ELR (cell line): ENCODE measurements at places on chromosomes 13 and 19.

GRCh38 chr19:5609881-5610448, 12.6 kb downstream of the SAFB2 start:
- no peak for DNase-seq

GRCh38 chr19:7492558-7492957, 3.7 kb upstream of the PEX11G start:
- no peak for DNase-seq

- DNase-seq, result peak; percentile 99
Observed at GRCh38 chr19:19591133-19591825, 27.2 kb downstream of the PBX4 start.

GRCh38 chr19:39194832-39195542, 1.8 kb upstream of the NCCRP1 start:
- no peak for DNase-seq

DNA sequence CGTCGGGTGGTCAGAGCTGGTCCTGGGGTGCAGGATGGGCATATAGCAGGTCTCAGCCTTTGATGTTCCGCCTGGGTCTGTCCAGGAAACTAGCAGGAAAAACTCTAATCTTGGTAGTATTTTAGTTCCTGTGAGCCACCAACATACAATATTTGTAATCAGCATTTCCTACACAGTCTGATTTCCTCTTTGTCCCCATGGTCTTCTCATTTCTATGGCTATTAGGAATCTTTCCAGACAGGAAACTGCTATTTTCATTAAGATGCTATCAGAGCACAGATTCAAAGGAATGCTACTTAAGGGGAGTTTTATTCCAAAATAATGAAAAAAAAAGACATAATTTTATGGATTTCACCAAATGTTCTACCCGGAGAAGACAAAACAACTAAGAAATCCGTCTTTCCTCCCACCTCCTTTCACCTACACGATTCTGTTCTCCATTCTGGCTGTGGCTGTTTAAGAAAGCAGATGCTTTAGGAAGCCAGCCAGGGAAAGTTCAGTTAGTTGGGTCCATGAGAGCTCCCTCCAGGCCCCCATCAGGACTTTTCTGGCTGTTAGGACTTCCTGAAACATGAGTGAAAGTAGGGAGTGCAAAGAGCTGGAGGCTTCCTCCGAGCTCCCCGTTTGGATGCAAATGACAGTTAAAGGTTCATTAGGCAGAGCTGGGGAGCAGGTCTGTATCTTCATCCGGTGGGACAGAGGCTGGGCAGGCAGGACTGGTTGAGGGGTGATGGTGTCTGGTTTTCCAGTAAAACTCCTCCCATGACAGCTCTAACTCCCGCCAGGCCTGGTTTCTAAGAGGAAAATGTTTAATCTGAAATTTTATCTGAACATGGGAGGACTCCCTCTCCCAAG, 36.3 kb downstream of the SHISA2 start:
- no peak for DNase-seq

- no peak for DNase-seq
Observed at GRCh38 chr13:102721800-102722231, 27.0 kb upstream of the METTL21C start.
